ENCODE measurements at places on chromosomes 5 and 9.

GRCh38 chr5:101429241-101429640, 526.2 kb upstream of the ST8SIA4 start:
- no peak for DNase-seq

- no peak for DNase-seq
Measured at GRCh38 chr5:154276973-154277331, 86.4 kb downstream of the GALNT10 start.

DNA sequence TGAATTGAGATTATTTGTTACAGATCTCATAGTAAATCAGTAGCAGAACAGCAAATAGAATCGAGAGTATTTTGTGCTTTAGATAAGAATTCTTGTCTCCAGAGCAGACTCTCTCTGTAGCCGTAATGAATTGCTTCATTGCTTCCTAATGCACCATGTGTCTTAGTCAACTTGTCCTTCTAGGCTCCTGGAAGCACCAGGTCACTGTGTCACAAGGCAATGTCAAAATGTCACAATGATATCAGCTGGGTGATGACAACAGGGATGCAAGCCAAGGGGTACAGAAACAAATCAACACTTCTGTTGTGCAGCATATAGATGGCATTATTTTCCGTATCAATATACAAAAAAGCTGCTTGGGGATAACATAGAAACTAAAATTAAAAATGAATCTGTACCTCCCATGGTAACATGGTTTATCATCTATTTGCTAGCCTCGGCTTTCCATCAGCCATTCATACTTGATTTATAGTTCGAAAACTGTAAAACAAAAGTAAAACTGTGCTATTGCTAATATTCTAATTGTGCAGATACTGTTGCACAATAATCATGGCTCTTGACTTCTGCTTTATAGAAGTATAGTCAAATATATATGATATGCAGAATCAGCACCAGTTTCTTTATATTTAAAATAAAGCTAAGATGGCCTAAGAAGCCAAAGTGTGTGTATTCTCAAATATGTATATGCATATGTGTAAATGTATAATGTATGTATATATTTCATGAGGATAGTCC, 435.9 kb upstream of the TLE4 start:
- no peak for DNase-seq

- no peak for DNase-seq
Measured at GRCh38 chr5:81136557-81136956, 96.6 kb upstream of the CKMT2 start.

DNA sequence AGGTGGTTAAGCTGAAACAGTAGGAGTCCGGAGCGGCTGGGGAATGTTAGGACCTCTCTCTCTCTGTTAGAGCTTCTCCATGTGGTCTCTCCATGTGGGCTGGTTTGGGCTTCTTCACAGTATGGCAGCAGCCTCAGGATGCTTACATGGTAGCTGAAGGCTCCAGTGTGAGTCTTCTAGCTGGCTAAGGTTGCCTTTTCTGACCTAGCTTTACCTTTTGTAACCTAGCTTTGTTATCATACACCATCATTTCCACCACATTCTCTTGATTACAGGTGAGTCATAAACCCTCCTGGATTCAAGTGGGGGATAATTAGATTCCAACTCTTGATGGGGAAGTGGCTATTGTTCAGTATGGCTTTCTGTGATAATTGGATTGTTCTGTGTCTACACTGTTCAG, 98.5 kb downstream of the MTREX start:
- no peak for DNase-seq

GRCh38 chr5:87570366-87570765, 157.6 kb upstream of the CCNH start:
- DNase-seq: no peak

GRCh38 chr5:58922461-58923171, 339.7 kb downstream of the RAB3C start:
- DNase-seq: no peak

GRCh38 chr5:181088289-181088688, 42.7 kb downstream of the OR2V1 start:
- DNase-seq: no peak

- DNase-seq: no peak
Measured at GRCh38 chr9:81461196-81461595, 228.2 kb downstream of the TLE1 start.

DNA sequence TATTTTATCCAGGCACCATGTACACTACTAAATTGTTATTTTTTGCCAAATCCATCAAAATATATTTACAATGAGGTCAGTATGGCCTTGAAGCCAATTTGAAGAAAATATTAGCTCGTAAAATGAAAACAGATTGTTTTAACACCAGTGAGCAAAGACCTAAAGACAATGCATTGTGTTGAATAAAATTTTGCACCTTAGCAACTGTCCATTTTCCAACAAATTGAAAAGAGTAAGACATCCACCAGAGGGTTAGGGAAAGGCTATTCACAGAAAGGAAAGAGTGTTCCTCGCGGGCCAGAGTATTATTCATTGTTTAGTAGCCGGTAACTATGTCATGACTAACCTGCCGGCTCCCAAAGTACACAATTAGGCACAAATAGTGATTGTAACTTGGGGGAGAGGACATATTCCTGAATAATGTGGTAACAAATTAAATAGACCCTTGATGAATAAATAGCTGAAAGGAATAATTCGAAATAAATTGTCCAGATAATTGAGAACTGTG, 213.3 kb downstream of the DNAH5 start:
- no peak for DNase-seq

- DNase-seq: no peak
Measured at GRCh38 chr5:157593052-157593757, 17.6 kb upstream of the ADAM19 start.

GRCh38 chr5:153429761-153430380, 60.6 kb upstream of the GRIA1 start:
- no peak for DNase-seq

DNA sequence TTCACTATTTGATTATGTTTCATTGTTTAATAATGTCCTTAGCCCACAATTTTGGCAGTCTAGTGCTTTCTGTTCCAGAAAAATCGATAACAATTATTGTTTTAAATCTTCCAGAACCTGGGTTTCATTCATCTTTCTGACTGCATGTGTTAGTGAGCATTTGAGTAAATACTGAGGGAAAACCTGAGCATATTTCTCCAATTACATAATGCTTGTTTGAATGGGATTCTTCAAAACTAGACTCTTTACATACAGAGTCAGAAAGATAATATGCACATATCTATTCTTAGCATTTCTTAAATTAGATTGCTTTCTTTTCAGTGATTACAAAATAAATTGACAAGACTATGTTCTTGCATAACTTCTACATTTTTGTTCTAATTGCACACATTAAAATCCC, 21.9 kb downstream of the GABRA6 start:
- DNase-seq: no peak

DNA sequence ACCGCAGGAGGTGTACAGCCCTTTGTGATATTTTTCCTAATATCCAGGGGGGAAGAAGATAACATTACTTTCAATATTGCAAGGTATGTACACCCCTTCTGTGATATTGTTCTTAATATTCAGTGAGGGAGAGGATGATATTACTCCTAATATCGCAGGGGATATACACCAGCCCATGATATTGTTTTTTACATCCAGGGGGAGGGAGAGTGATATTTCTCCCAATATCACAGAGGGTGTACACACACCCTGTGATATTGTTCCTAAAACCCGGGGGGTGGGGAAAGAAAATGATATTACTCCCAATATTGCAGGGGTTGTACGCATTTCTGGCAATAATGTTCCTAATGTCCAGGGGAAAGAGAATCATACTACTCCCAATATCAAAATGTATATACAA, 58.0 kb upstream of the SLC25A48 start:
- DNase-seq: no peak

GRCh38 chr5:154198611-154199230, 8.2 kb downstream of the GALNT10 start:
- DNase-seq: no peak

DNA sequence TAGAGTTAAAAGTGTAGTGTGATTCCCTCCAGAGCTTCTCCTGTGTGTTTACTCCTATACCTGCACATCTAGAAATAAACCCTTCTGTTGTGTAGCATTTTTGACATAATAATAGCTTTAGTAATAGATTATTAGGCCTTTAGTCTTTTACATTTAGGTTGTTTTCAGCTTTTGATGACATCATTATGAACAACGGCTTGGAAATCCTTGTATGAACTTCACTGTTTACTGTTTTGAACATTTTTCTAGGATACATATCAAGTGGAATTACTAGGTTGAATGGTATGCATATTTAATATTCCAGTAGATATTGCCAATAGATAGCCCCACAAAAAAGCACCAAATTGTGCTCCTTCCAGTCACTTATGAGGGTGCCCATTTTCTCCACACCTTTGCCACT, 174.0 kb downstream of the ARHGAP26 start:
- no peak for DNase-seq

GRCh38 chr5:126300293-126300692, 122.9 kb upstream of the GRAMD2B start:
- no peak for DNase-seq

GRCh38 chr9:129575818-129576217, 45.1 kb downstream of the C9orf50 start:
- DNase-seq: no peak

DNA sequence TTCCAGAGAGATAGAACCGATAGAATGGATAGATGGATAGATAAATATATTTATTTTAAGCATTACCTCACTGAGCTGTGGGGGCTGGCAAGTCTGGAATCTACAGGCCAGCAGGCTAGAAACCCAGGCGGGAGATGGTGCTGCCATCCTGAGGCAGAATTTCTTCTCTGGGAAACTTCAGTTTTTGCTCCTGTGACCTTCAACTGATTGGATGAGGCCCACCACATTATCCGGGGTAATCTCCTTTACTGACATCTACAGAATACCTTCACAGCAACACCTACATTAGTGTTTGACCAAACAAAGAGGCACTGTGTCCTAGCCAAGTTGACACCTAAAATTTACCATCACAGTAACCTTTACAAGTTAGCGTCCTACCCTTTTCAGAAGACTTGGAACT, 29.2 kb upstream of the TENT4A start:
- no peak for DNase-seq

- no peak for DNase-seq
Measured at GRCh38 chr5:97548739-97549080, 365.7 kb upstream of the RIOK2 start.

GRCh38 chr5:156819967-156820581, 30.0 kb upstream of the PPP1R2B start:
- no peak for DNase-seq

GRCh38 chr5:142176255-142176654, 67.7 kb downstream of the NDFIP1 start:
- no peak for DNase-seq

DNA sequence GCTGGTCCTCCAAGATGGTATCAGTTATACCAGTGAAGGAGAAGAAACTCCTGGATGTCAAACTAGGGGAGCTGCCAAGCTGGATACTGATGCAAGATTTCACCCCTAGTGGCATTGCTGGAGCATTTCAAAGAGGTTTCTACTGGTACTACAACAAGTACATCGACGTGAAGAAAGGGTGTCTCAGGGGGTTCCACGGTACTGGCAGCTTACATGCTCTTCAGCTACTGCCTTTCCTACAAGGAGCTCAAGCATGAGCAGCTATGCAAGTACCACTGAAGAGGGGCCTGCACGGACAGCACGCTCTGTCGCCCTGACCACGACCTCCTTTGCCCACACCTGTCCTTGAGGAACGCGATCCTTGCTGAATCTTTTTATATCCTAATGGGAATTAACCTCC, 19.5 kb downstream of the ACTL7B start:
- no peak for DNase-seq

GRCh38 chr9:5630081-5630507, 1.2 kb downstream of the RIC1 start:
- DNase-seq: no peak

- peak; percentile 30 for DNase-seq
Measured at GRCh38 chr5:132065351-132065937, 5.0 kb downstream of the IL3 start.

GRCh38 chr5:111229871-111230810, 6.0 kb downstream of the CAMK4 start:
- DNase-seq: no peak
